ENCODE measurements at places on chromosomes 16 and 17.
A peak's percentile ranks its signal among the peaks of the same experiment; 100 is the strongest.

GRCh38 chr16:22674832-22675191 lies 139.2 kb upstream of the HS3ST2 start:
- no peak for DNase-seq

- DNase-seq, result no peak
These were observed 2.0 kb upstream of the SCN4A start for GRCh38 chr17:63974594-63975192.

DNA sequence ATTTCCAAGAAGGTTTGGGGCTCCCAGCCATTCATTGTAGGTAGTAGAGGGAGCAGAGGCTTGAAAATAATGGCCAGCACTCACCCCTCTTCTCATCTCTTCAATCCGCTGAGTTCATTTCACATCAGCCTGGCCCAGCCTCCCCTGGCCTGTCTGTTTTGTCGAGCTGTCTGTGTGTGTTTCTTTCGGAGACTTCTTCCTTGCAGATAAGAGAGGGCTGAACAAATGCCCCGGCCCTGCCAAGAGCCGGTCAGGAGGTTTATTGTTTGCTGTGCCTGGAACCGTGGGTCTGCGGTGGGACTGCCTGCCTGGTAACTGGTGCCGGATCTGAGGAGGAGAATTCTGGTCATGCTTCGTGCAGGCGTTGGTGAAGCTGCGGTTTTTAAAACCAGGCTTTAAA lies 3.4 kb downstream of the VPS4A start:
- DNase-seq, result no peak

- no peak for DNase-seq
These were observed 20.7 kb downstream of the TMEM235 start for GRCh38 chr17:78252111-78252634.

GRCh38 chr17:4856271-4856936 lies 23.3 kb downstream of the MINK1 start:
- DNase-seq, result no peak

DNA sequence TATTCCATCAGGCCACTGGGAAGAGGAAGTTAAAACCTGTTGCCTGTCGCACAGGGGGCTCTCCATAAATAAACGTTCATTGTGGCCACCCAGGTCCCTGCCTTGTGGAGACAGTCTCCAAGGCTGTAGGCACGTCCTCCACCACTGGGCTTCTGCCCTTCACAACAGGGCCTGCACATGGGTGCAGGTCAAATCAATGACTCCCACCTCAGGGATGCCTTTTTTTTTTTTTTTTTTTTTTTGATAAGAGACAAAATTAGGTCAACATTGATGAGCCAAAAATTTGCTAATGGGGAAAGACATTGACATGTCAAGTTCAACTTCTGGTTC lies 12.6 kb upstream of the SLC12A3 start:
- no peak for DNase-seq

DNA sequence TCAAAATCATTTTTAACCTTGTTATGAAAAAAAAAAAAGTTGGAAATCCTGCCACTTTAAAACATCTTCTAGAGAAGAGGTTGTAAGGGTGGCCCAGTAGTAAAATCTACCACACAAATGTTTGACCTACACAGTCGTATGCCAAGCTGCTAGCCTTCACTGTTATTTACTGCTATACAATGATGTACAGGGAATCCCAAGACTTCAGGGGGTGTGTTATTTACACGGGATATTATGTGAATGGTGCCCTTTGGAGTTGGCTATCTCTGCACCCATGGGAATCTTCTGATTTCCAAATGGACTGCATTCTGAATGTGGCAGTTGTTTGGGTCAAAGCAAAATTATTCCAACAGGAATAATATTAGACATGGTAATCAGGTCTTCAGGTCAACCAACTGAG lies 45.9 kb downstream of the STH start:
- DNase-seq, result no peak

- DNase-seq, result no peak
These were observed 8.2 kb upstream of the CMIP start for GRCh38 chr16:81436386-81436785.

DNA sequence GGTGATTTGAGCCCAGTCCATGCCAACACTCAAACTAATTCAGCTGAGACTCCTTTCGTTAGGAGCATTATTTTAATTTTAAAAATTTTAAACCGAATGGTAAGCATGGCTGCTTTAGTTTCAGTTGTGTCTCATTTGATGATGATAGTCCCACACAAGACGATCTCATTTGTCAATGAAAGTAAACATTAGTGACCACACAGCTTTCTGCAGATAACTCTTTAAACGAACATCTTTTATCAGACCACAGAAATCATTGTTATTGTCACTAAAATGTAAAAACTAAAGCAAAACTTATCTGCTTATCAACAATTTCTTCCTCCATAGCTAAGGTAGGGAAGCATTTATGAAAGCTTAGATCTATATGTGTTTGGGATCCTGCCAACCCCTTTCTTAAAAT lies 382.2 kb downstream of the ZFHX3 start:
- DNase-seq, result no peak

DNA sequence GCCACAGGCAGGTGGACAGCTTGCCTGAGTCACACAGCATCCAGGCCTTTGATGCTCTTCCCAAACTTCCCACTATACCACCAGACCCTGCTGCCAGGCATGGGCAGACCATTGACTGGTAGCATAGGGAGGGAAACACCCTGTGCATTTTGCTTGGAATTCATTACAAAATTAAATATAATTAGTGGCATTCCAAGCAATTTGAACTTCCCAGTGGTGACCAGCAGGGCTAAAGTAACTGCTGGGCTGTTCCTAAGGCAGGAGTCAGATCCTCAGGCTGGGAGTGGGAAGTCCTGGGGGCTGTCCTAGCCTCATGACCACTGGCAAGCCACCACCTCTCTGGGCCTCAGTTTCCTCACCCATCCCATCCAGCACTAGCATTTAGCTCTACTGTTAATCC lies 3.8 kb downstream of the PRR15L start:
- no peak for DNase-seq

- no peak for DNase-seq
These were observed 17.6 kb downstream of the EPOP start for GRCh38 chr17:38656959-38657823.

DNA sequence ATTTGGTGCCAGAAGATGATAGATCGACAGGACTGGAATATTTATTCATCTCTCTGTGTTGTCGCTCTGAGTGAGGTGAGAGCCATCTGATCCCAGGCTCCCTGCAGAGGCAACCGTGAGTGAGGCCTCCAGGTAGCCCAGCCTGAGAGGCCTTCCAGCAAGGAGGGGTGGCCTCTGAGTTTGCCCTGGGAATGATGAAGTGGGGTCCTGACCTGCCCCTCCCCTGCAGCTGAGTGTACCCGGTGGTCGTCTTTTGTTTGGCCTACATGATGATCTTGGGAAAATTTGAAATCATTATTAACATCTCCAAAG lies 86.4 kb downstream of the CBLN1 start:
- no peak for DNase-seq

DNA sequence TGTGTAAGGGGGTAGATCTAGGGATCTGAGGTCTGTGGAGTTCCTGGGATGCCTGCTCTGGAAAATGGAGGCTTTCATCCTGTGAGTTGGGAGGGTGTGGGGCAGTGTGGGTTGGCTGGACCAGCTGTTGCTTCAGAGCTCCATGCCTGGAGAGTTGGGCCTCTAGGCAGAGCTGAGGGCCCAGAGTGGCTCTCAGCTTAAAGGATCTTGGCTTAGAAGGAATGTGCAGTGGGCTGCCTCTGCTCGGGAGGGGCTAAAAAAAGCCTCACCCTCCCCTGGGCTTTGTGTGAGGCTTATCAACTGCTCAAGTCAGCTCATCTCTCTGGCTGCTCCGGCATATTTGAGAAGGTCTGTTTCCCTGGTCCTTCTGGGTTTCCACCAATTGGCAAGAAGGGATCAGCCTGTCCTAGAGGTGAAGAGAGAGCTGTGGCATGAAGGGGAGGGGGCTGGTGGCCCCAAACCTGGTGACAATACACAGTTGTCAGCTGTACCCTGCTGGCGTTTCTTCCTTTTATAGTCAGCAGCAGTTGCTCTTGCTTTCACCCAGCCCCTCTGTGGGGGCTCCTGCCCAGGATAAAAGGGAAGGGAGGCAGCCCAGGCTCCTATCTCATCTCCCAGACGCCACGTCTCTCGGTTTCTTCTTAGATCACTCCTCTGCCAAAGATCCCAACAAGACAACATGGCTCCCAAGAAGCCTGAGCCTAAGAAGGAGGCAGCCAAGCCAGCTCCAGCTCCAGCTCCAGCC lies at the start of gene MYL4:
TSS of gene MYL4 (plus strand) at position 605 of the 745 bp plus-strand sequence. CDS start at position 680, 75 bp downstream.
- no peak for DNase-seq

DNA sequence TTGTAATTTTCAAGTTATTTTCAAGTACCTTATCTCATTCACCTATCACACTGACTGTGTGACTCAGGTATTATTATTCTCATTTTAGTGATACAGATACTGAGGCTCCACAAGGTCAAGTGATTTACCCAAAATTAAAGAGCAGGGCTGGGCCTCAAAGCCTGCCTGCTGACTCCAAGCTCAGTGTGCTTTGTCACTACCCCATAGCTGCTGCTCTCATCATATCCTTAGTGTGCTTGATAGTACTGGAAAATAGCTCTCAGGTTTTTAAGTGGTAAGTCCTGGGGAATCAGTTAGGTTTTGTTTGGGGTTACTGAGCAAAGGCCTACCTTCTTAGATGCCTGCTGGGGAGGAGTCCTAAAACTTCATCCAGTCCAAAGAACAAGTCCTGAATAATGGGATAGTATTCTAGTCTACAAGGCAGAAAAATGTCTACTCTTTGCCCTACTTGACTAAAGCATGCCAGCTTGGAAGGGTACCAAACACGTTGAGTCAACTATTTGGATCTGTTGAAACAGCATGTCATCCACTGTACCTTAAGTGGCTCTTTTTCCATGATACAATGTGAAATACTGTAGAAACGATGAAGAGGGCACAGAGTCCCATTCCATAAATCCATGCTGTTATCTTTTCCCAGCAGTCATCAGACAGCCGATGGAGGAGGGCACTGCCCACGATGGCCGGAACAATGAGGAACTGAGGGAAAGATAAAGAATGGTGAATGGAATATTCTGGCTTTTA lies 10.7 kb downstream of the MMD start:
- DNase-seq, result no peak

DNA sequence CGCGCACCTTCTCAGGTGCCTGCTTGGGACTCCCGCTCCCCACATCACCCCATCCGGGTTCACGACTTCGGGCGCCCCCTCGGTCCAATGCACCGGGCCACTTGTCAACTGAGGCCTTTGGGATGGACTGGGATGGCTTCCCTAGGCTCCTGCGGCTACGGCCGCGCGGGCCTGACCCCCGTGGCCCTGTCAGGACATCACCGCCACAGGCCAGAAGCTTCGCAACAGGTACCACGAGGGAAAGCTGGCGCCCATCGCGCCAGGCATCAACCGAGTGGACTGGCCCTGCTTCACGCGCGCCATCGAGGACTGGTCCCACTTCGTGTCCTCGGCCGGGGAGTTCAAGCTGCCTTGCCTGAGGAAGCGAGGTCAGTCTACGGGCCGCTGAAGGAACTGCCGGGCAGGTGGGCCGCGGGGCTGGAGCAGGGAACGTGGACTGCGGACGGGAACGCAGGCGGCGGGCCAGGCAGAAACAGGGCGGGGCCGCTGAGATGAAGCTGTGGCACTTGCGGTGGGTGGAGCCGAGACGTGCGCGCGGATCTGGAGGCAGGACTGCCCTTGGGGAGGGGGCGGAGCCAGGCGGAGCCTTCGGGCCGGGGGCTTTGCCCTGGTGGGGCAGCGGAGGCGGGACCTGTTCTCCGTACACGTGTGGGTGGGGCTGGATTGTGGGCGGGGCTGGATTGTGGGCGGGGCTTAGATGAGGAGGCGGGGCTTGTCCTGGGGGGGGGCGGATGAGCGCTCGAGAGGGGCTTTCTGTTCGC lies 13.7 kb upstream of the CNGB1 start:
- peak; percentile 38 for DNase-seq

DNA sequence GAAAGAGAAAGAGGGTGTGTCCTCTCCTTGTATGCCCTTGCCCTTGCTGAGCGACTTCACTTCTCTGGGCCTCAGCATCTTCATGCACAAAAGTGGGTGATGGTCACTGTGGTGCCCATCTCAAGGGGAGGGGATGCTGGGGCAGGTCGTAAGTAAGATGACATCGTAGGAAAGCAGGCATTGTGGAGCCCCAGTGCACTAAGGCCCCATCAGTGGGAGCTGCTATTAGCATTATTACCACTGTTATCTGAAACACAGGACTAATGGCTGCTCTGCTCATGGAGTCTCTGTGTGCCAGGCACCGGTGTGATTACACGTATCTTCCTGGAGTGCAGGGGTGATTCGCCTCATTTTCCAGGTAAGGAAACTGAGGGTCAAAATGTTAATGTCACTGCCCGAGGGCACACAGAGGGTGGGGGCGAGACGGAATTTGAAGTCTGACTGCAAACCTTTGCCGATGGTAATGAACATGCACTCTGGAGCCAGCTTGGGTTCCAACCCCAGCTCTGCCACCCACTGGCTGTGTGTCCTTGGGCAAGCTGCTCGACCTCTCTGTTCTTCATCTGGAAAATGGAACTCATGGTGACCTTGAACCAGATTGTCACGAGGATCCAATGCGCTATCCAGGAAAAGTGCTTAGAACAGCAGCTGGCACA lies 63.2 kb upstream of the GSE1 start:
- no peak for DNase-seq

- no peak for DNase-seq
These were observed 9.6 kb downstream of the CA10 start for GRCh38 chr17:52148969-52149351.

- no peak for DNase-seq
These were observed 27.3 kb upstream of the STH start for GRCh38 chr17:45971698-45972141.

Measured in astrocyte of the cerebellum (primary cell).